Right ventricle myocardium inferior (tissue), 1 donor: ENCODE measurements at places on chromosomes 7 and 10. TPM values are rescaled to one million over a fixed set of nuclear protein-coding genes. Genes with fewer than 3 reads are reported as not detected.

Gene C7orf33
- not detected for total RNA-seq

Gene CTTNBP2
- 1.5 TPM for total RNA-seq

Gene CCDC7
- 22.2 TPM for total RNA-seq

- DNase-seq, result no peak
These were observed 30.5 kb upstream of the SLC18A3 start for GRCh38 chr10:49579621-49580020.

GRCh38 chr7:88432301-88432700 is 125.6 kb upstream of the STEAP4 start:
- no peak for DNase-seq

GRCh38 chr7:44634839-44635591 is 28.6 kb downstream of the OGDH start:
- peak; percentile 82 for DNase-seq
